Right renal cortex interstitium (tissue), 3 donors: ENCODE measurements at places on chromosomes 13 and 19.

DNA sequence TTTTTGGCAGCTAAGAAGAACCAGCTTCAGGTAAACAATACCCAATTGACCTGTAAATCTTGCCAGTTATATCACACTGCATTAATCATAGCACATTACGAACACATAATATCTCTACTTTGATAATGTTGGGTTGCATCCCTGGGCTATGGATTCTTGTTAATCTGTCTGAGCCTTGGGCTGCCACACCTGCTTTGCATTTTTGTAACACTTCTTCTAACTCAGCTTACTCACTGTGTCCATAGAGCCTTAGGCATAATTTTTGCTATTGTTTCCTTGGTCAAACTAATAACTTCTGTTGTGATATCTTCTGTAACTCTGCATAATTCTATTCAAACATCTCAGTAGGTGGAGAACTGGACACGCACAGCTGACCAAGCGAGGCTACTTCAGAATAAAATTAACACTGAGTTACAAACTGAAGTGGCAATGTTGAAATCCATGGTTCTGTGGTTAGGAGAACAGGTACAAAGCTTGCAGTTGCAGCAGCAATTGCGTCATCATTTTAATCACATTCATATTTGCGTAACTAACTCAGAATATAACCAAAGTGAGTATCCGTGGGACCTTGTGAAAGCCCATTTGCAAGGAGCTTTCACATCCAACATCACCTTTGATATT lies 6.4 kb downstream of the ZNF350 start:
- DNase-seq: no peak

DNA sequence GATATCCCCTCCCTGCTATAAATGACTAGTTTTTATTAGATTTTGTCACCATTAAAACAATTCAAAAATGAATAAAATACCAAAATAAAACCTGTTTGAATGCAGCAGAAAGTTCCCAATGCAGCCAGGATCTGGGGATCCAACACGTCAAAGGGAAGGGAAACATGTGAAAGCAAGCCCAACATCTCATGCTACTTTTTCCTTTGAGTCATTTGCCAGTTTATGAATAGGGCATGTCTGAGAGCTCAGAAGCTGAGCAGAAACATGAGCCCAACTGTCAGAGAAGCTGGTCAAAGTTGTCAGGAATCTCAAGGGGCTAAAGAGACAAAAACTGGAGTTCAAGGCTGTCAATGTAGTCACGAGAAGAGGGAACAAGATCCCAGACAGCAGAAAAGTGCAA lies 526.4 kb downstream of the KLF5 start:
- no peak for DNase-seq

DNA sequence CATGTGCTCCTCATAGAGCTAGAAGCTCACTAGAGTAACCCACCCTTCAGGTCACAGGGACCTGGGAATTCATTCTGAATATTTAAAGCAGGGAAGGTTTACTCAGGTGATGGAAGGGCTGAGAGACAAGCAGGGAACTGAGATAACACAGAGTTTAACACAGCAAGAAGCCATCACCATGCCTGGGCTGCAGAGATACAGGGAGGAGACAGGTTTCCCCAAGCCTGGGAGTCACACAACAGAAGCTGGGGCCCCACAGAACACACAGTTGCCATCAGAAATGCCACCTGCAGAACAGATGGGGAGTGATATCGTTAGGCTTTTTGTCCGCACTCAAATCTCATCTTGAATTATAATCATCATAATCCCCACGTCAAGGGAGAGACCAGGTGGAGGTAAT lies 7.9 kb upstream of the CYSLTR2 start:
- no peak for DNase-seq

GRCh38 chr13:46909042-46909441 lies 12.2 kb upstream of the HTR2A start:
- no peak for DNase-seq

GRCh38 chr13:77637588-77637987 lies 59.9 kb upstream of the SLAIN1 start:
- no peak for DNase-seq

- no peak for DNase-seq
Observed at GRCh38 chr13:36526897-36527296, 94.6 kb downstream of the CCNA1 start.

DNA sequence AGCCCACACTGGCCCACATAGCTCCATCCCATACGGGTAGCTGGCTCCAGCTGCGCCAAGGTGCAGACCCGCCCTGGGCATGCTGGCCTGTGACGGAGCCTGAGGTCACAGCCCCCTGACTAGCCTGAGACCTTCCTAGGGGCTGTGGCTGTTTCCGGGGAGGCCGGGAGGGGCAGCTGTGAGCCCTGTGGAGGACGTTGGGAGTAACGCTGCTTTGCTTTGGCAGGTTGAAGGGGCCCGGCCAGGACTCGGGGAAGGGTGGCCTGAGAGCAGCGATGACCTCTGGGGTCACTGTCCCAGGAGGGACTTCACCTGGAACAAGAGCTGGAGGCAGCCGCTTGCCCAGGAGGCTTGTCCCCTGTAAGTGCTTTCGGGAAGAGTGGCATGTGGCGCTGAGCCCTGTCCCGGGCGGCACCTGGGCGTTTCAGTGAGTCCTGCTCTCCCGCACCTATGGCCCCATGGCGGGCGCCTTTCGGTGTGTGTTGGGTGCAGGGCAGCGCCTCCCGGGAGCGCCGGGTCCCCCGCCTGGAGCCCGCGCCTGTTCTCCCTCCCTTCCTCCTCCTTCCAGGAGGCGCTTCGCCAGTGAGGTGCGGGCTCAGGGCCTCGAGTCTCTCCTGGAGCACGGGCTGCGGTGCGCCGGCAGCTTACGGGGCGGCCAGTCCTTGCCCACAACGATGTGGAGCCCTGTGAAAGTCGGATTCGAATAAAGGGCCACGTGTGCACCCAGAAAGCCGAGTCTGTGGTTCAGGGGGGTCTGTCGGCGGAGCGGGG lies 1.1 kb upstream of the FAM174C start:
- DNase-seq: no peak

DNA sequence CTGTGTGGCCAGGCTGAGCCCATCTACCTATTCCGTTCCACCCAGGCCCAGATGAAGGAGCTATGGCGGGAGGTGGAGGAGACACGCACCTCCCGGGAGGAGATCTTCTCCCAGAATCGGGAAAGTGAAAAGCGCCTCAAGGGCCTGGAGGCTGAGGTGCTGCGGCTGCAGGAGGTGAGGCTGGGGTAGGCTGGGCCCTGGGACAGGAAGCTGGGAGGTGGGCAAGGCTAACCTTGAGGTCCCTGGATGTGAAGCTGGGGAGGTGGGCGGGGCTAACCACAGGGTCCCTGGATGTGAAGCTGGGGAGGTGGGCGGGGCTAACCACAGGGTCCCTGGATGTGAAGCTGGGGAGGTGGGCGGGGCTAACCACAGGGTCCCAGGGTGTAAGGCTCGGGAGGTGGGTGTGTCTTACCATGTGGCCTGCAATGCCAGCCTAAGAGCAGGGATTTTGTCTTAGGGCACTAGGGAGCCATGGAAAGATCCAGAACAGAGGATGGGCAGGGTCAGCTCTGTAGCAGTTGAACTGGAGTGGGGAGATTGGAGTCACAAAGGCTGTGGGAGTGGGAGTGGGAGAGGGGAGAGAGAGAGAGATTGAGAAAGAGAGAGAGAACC lies 36.9 kb downstream of the KCNC3 start:
- DNase-seq: no peak

DNA sequence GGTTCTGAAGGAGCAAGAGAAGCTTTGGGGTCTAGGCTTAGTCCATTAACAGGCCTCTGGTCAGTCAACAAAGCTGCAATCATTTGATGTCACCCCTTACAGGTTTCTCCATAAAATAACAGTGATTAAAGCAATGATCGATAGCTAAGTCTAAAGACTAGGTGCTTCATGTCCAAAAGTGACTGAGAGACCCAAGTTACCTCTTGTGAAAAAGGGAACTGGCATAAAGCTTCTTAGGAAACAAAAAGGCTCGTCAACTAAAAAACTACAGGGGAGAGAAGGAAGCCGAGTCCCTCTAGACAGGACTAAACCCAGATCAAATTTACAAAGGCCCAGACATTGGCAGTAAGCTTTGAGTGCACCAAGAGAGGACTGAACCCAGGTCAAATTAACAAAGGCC lies 2.2 kb downstream of the DCUN1D2 start:
- DNase-seq: no peak

GRCh38 chr19:51123381-51123800 lies 1.3 kb upstream of the SIGLEC9 start:
- no peak for DNase-seq

- DNase-seq: no peak
Observed at GRCh38 chr13:60369242-60369641, 27.8 kb upstream of the TDRD3 start.

GRCh38 chr19:3343619-3344502 lies 22.5 kb upstream of the NFIC start:
- DNase-seq: no peak

DNA sequence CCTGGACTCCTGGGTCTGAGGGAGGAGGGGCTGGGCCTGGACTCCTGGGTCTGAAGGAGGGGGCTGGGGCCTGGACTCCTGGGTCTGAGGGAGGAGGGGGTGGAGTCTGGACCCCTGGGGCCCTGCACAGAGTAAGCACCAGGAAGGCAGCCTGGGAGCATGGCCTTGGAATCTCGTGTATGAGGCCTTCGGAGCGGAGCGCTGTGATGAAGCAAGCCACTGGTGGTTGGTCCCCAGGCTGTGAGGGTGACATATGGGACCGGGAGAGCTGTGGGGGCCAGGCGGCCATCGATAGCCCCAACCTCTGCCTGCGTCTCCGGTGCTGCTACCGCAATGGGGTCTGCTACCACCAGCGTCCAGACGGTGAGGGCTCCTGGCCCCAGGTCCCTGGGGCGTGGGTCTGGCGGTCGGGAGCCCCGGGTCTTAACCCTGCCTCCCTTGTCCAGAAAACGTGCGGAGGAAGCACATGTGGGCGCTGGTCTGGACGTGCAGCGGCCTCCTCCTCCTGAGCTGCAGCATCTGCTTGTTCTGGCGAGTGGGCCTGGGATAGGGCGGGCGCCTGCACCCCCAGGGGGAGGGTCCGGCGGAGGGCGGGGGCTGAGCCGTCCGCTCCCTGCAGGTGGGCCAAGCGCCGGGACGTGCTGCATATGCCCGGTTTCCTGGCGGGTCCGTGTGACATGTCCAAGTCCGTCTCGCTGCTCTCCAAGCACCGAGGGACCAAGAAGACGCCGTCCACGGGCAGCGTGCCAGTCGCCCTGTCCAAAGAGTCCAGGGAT lies 918 bp downstream of the TMEM190 start:
- no peak for DNase-seq

DNA sequence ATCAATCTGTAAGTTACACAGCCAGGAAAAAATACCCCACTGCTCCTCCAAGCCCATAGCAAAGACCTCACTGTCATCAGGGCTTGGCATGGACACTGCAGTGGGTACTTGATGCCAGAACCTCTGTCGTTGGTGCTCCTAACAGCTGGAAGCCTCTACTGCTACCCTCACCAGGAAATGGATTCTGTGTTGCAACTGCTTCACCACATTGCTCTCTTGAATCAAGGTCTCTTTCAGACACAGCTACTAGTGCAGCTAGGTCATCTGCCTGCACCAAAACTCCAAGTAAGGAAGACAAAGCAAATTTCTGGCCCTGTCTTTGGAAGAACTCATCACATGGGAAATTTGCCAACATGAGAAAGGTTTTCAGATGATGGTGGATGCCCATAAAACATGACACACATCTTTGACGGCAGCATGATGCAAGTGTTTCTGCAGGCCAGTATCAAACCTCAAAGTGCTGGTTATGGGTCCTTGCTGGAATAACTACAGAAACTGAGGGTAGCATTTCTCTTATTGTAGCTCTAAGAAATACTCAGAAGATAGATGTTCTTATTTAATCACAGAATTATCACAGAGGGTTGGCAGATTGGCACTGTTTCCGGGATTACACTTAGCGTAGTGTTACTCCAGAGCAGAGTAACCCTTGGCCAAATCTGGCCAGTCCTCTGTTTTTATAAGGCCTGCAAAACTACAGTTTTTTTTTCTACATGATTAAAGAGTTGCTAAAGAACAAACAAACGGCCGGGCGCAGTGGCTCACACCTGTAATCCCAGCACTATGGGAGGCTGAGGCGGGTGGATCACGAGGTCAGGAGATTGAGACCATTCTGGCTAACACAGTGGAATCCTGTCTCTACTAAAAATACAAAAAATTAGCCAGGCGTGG lies 12.9 kb upstream of the PCCA start:
- DNase-seq: no peak

DNA sequence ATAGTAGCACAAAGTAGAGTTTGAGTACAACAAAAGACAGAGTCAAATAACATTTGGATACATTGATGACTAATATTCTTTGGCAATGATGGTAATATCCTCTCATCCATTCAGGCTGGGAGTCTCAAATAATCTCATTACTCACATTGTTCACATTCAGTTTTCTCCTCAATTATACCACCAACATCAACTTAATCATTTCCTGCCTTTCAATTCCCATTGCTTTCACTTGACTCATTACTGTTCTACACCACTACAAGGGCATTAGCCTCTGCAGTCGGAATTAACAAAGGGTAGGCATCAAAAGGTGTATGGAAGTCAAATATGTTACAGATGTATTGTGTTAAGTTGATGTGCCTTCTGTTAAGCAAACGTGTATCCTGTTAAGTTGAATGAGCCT lies 518.4 kb upstream of the SLITRK1 start:
- DNase-seq: no peak

DNA sequence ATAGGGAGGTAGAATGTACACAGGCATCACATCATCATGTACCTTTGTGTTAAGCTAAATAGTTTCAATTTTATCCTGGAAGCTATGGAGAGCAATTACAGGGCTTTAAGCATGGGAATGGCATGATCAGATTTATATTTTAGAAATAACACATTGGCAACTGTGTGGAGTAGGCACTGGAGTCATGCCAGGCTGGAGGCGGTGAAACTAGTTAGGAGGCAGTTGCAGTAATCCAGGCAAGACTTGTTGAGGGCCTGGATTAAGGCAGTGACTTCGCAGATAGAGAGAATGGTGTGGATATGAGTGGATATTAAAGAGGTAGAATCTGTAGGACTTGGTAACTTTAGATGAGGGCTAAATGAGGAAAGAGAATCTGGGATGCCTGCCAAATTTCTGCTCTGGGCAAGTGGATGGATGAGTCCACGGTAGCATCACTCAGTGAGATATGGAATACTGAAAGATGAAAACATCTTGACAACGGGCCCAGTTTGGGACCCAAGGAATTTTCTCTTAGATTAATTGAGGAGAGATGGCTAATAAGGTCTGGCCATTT lies 506.2 kb downstream of the FGF9 start:
- DNase-seq: no peak

GRCh38 chr19:38173291-38174041 lies 50.6 kb downstream of the DPF1 start:
- DNase-seq: no peak

- no peak for DNase-seq
Observed at GRCh38 chr13:25042151-25042865, 53.6 kb upstream of the PABPC3 start.
